ENCODE measurements at places on chromosomes 5 and 9.

DNA sequence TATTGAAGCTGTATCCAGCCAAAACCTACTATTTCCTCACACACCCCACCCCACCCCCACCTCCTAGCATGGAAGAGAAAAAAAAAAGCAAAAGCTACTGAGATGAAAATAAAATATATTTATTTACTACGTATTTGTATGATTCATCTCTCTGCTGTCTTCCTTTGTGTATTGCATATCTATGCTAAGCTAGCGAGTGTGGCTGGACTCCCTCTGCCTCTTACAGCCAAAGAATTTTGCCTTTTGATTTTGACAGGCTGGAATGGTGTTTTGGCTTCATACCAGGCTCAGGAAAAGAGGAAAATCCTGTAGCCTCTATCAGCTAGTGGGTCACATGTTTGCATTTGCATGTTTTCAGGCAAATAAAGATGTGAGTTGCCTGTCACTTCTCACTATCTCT, 2.2 kb downstream of the ABLIM3 start:
- DNase-seq = no peak

DNA sequence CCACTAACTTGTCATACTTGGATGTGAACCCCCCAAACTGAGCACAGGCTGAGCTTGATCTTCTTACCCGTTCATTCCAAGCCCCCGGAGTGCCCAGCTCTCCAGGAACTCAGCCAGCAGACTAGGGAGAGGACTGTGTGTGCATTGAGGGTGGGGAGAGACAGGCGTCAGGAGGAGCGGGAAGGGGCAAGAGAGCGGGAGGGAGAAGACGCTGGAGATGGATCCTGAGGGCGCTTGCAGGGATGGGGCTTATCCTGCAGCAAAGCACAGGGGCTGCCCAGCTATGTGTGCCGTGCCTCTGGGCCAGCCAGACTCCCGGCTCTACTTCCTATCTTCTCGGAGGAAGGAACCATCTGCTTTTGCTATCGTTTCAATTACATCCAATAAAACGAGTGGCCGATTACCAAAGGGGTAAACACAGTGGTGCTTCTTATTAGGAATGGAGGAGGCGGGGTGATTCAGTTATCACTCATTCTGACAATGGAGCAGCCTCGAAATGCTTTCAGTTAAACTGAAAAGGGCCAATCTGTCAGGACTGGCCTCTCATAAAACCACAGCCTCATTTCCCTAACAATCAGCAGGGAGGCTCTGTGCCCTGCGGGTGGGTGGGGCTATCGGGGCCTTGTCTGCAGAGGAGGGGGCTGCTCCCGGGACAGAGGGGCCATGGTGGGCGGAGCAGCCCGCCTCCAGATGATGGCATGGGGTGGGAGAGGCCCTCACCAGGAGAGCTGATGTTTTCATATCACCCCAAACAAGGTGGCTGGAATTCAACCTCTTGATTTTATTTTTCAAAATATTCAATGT, 168.2 kb downstream of the DAB2IP start:
- DNase-seq = no peak

DNA sequence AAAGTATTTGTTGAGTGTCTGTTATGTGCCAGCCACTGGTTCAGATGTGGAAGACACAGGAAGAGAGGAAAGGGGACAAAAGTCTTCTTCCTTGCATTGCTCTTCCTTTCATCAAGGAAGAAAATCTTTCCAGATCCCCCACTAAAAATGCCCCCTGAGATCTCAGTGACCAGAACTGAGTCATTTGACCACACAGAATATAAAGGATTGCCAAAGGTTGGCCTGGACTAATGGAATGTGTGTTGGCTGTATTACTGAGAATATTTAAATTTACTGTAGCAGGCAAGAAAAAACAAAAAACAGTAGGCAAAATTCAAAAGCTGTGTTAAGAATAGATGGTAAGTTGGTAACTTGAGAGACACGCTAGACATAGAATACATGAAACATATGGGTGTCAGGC, 10.0 kb upstream of the SEPTIN8 start:
- DNase-seq = no peak

GRCh38 chr5:106140101-106140500, 1530.6 kb downstream of the EFNA5 start:
- DNase-seq = no peak

GRCh38 chr5:137114529-137114928, 384.6 kb downstream of the SPOCK1 start:
- no peak for DNase-seq

- no peak for DNase-seq
Measured at GRCh38 chr5:143541943-143542797, 138.7 kb upstream of the NR3C1 start.

DNA sequence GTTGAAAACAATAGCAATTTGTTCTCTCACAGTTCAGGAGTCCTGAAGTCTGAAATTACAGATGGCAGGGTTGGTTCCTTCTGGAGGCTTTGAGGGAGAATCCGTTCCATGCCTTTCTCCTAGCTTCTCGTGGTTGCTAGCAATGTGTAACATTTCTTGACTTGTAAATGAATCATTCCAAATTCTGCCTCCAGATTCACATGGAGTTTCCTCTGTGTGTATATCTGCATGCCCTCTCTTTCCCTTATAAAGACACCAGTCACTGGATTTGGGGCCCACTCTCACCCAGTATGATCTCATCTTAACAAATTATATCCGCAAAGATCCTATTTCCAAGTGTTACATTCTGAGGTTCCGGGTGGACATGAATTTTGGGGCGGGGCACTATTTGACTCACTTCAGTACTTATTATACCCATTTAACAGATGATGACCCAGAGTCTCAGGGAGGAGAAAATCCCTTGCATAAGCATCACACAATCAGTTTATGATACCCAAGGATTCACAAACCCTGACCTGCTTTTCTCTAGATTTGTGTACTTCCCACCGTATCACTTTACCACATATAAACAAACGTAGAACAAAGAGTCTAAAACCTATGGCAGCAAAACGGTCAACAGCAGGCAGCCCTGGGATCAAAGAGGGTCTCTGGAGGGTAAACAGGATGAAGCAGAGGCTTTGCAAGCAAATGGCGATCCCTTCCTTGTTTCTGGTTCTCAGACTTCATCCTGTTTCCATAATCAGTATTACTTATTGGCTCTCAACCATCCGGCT, 93.7 kb downstream of the C9orf152 start:
- no peak for DNase-seq

GRCh38 chr5:139651043-139651834, 3.1 kb downstream of the CXXC5 start:
- peak; percentile 67 for DNase-seq

GRCh38 chr5:138212828-138213160, 329 bp downstream of the CDC23 start:
- DNase-seq = no peak

GRCh38 chr5:43041669-43042175, 1.6 kb upstream of the ANXA2R start:
- peak; percentile 82 for DNase-seq

GRCh38 chr5:98173334-98173733, 600.1 kb upstream of the RGMB start:
- no peak for DNase-seq

DNA sequence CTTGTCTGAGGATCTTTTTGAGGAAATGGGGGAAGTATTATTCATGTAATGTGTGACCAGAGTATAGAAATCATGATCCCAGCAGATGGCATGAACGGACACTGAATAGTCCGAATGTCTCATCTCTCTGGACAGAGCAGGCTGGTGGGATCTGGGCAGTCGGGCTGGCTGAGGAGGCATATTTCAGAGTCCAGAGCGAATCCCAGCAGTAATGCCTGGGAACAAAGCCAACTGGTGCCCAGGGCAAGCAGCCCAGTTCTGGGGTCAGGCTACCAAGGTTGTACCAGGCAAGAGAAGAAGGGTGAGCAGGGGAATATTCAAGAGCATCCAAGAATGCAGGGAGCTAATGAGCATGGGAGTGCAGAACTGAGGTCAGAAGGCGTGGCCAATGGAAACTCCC, 306.4 kb downstream of the ZSWIM6 start:
- no peak for DNase-seq

- no peak for DNase-seq
Measured at GRCh38 chr5:178525906-178526732, 64.1 kb downstream of the COL23A1 start.
